ENCODE measurements at places on chromosomes 3 and 15. TPM values are rescaled to one million over a fixed set of nuclear protein-coding genes. Genes with fewer than 3 reads are reported as not detected.
A peak's percentile ranks its signal among the peaks of the same experiment; 100 is the strongest.

- no peak for ATAC-seq
These were observed 79.3 kb downstream of the ADAMTSL3 start for GRCh38 chr15:83733206-83733605.

- ATAC-seq: no peak
These were observed 1268.1 kb downstream of the OTOL1 start for GRCh38 chr3:162764808-162765071.

GRCh38 chr15:91538782-91539181 is 314.7 kb upstream of the SLCO3A1 start:
- no peak for ATAC-seq

DNA sequence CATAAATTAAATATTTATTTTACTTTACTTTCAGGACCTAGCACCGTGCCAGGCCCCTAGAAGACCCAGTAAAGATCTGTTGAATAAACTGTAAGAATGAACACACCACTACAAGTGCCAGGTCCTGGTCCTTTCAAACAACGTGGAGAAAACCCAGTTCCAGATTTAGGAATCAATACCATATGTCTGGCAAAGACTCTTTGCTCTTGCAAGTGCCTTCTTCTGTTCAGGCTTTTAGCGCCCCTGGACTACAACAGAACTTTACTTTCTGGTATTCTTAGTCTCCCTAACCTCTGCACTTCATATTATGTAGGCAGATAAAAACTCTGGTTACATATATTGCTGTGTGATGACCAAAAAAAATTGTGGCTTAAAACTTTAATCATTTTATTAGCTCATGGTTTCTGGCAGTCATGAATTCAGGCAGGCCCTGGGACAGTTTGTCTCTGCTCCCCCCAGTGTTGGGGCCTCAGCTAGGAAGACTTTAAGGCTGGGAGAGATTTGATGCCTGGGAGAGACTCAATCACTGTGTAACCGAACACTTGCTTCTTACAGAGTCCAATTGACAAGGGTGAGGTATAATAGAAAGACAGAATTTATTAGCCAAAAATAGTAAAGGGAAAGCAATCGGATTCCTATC is 2.9 kb upstream of the PSMA4 start:
- no peak for ATAC-seq

SMAD6 gene
- 9.9 TPM for total RNA-seq

DNA sequence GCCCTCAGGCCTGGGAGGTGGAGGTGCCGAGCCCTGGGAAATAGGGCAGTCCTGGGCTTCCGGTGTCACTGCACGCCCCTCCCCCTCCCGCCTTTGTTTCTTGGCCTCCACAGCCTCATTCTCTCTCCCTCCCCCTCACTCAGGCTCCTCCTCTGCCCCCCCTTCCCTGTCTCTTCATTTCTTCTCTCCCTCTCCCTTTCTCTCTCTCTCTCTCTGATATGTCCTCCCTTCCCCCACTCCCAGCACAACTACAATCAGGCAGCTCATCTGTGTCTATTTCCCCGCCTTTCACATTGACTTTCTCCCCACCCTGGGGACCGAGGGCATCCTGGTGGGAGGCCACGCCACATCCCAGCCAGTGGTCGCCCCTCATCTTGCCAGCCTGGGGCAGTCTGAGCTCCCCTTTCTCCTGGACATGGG is 40.2 kb downstream of the IDH2 start:
- ATAC-seq: no peak

GRCh38 chr3:185912929-185913901 is 24.6 kb downstream of the TRA2B start:
- ATAC-seq: no peak

DNA sequence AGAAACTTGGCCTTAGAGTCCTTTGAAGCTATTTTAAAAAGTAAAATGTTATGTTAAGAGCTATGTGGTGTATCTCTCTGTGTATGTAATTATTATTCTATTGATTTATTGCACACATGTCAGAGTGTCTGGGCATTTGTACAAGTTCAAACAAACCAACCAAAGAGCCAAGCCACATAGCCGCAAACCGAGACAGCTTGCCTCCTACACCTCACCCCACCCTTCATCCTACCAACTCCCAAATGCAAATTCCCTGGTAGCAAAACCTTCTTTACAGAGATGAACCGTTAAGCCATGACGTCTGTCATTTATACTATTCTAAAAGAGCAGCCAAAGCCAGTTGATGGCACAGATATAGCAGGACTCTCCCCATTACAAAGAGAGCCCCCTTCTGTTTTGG is 332.3 kb downstream of the ERC2 start:
- no peak for ATAC-seq

GRCh38 chr3:141360888-141361598 is 7.3 kb upstream of the ZBTB38 start:
- ATAC-seq: peak; percentile 71
